Stimulated activated CD8-positive, alpha-beta memory T cell treated with anti-CD3 and anti-CD28 coated beads, Interleukin-7, amount 100 ng/mL, for 48 hours (primary cell): ENCODE measurements at places on chromosomes 2 and 18.

DNA sequence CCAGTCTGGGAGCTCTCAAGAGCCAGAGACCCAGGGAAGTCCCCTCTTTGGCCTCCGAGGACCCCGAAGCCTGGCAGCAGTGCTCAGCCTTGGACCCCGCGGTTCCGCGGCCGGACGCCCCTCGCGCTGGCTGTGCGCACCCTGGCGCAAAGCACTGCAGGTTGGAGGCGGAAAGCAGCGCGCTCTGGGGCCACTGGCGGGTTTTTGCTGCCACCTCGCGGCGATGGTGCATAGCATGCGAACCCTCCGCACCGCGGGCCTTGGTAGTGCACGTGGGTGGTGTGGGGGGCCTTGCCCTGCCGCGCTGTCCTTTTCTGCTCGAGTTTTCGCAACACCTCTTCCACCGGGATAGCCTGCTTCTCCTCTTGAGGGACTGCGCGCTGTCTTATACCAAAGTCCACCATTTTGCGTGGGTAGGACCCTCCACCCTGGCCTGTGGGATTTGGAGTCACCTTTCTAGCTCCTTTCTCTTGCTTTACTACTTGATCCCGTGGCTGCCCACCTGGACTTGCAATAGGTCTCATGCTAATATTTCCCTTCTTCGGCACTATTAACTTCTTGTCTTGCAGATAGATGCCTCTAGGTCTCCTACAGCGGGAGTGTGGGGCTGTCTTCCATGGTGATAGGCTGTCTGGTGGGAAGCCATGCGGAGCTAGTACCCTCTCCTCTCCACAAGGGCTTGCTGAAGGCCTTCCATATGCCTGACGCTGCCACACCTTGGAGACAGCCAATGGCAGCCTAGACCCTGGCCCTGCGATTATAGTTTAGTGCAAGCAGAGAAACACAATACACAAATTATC is 14.3 kb downstream of the SIX3 start:
- DNase-seq = peak; percentile 55

DNA sequence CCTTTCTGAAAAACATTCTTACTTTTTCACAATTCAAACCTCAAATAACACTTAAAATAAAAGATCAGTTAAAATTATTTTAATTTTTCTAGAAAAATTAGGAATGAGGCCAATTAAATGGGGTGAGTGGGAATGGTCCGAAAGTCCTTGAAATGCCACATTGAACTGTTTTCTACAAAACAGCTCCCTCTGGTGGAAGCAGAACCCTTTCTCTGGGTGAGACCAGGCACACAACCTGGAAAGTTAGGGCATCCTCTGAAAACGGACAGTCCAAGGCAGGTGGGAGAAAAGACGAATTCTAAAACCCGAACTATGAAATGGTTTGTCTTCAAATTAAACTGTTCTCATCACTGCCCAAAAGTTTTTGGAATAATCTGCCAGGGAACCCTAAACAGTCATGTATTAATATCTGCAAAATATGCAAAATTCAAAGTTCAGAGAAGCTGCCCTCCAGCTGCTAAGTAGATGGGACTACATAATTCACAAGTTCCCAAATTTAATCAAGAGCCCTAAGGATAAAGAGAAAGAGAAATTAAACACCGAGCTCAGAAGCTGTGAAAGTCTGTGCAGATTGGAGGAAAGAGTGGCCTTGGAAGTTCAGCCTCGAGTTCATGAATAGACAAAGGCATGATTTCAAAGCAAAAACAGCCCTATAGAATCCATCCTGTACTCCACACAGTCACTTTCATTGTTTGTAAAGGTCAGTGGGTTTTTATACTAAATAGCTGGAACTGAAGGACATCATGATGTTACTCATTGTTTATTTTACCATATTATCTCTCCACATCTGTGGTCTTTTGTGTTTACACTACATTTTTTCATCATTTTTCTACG is 108.3 kb downstream of the PIEZO2 start:
- DNase-seq = no peak

- DNase-seq = no peak
These were observed 1386.5 kb downstream of the RPIA start for GRCh38 chr2:90077948-90078347.

GRCh38 chr2:47264143-47264542 is 109.0 kb upstream of the STPG4 start:
- DNase-seq = no peak

GRCh38 chr2:98502556-98503335 is 58.1 kb downstream of the INPP4A start:
- DNase-seq = no peak

DNA sequence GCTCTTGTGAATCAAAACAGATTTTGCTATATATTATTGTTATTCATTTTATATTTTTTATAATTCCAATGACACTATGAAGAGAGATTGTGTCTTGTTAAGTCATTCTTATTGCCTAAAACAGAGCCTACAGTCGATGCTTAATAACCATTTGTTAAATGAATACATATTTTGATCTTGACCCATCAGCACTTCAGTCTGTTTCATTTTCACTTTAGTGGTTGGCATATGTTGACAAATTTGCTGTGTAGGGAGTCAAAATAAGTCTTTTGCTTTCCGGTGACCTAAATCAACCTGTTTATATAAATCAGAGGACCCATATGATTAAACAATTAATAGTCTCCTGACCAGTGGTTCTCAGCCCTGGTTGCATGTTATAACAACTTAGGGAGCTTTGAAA is 97.1 kb downstream of the TXNL1 start:
- DNase-seq = no peak

- no peak for DNase-seq
These were observed 153.5 kb upstream of the SIX2 start for GRCh38 chr2:45162711-45163110.

DNA sequence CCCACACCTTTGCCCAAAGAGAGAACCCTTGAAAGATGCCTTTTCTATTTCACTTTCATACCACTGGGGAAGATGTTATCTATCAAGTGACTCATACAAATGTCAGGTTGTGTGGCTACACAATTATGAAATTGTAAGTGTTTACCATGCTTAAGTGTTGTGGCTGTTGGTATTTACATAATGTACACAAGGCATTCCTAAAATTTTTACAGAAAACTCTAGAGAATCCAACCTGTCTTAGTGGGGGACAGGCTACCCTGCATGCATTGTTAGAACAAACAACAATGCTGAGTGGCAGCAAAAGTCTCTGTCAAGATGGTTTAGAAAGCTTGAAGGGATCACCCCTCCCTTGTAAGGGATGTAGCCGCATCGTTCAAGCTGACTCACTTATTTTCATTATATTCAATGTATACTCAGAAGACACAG is 5.5 kb upstream of the MGAT4A start:
- no peak for DNase-seq

DNA sequence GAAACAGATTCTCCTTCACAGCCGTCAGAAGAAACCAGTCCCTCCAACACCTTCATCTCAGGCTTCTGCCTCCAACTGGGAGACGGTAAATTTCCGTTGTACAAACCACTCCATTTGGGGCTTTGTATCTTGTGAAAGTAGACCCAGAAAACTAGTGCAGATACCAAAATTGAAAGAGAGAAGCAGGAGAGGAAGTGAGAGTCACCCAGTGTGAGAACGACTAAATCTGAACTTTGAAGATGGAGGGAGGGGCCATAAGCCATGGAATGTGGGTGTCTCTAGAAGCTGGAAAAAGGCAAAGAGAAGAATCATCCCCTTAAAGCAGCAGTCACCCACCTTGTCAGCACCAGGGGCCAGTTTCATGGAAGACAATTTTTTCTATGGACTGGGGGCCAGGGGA is 88.3 kb upstream of the LRATD1 start:
- DNase-seq = no peak

DNA sequence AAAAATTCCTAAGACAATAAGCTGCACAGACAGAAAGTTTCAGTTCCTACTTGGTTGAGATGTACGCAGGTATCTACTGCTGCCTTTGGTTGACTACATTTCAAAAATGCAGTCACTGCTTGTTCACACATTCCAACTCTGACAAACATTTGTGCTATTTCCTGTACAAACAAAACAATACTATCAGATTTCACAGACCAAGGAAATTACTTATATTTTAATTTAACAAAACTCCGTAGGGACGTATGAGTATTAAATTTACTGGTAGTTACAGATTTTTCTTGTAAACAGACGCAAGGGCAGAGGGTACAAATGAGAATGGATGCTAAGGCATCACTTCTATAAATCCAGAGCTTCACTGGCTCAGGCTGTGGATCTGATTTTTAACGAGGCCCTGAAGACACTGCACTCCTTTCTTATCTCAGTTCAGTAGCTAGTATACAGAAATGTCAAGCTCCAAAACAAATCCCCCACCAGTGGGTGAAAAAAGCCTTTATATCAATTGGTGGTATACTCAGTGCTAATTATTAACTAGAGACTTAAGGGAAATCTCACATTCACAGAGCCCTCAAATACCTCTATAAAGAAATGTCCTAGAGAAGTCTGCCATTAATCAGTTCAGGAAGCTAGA is 31.7 kb upstream of the TTC32 start:
- no peak for DNase-seq

- DNase-seq = no peak
These were observed 14.5 kb upstream of the DSC3 start for GRCh38 chr18:31057051-31057450.

DNA sequence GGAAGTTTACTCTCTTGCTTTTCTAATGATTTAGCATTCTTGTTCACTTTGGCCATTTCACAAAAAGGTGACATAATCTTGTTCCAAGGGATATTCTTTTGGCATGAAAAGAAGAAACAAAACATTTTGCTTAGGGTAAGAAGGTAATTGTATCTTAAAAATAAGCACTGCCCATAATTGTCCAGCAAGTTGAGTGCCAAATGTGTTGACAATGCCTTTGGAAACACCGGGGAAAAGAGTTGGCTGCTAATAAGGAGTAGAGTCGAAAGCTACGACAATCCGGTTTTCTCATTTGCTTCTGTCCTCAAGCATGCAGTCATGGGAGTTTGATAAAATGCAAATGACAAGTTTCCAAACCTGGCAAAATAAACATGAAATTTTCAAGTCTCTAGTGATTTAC is 27.3 kb downstream of the ITGAV start:
- DNase-seq = no peak

DNA sequence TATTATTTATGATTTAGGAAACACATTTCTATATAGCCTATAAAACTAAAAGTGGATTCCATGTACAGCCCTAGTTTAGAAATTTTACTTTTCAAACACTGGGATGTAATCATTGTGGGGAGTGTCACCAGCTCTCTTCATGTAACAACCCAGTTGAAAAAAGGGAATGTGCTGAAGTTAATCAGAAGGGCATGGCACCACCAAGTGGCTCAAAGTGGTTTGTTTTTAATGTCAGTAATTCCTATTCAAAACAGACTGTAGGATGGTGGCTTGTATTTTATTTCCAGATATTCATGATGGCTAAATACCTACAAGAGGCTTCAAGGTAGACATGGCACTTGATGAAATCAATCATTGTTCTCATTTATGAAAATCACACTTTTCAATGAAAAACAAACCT is 58.1 kb upstream of the TMEM182 start:
- DNase-seq = no peak

- no peak for DNase-seq
These were observed 3.5 kb downstream of the LOXL3 start for GRCh38 chr2:74550231-74550630.

DNA sequence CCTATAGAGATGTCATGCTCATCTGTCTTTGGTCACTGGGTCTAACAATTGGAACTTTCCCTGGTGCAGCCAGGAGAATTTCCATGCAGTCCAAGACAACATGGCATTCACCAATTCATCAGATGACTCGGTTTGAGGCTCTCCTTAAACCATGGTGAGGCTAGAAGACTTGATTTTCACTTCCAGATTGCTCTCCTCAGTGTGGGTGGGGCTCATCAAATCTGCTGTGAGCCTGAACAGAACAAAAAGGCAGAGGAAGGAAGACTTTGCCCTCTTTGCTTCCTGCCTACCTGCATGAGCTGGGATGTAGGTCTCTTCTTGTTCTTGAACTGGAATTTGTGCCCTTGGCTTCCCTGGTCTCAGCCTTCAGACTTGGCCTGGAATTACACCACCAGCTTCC is 203.4 kb upstream of the TRIB2 start:
- DNase-seq = no peak

- no peak for DNase-seq
These were observed 47.5 kb downstream of the ADCY3 start for GRCh38 chr2:24872344-24873115.

DNA sequence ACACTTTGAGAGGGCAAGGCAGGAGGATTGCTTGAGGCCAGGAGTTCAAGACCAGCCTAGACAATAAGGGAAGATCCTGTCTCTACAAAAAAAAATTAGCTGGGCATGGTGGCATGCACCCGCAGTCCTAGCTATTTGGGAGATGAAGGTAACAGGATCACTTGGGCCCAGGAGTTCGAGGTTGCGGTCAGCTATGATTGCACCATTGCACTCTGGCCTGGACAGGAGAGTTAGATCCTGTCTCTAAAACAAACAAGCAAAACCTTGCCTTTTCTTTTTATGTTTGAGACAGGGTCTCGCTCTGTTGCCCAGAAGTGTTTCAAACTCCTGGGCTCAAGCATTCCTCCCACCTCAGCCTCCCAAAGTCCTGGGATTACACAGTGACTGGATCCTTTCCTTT is 14.5 kb upstream of the THADA start:
- DNase-seq = no peak

- DNase-seq = no peak
These were observed 659.5 kb downstream of the TSN start for GRCh38 chr2:122414902-122415301.

- DNase-seq = no peak
These were observed 111.1 kb upstream of the B3GNT2 start for GRCh38 chr2:62084801-62085200.

- no peak for DNase-seq
These were observed 138.7 kb upstream of the L3MBTL4 start for GRCh38 chr18:6553234-6553900.

DNA sequence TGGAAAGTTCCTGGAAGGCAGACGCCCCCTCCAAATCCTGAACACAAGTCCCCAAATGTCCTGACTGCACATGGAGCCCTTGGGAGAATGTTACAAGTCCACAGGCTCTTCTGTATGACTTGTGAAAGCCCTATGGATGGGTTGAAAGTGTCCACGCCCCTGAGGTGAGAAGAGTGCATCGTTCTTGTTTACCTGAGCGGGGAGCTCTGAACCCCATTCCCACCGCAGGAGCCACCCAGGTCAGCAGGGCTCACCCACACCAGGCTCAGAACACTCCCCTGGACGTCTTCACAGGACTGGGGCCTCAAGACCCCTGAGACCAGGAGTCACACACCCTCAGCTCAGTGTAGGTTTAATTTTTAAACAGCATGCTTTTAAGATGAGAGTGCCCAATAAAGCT is 84.2 kb upstream of the TMEM18 start:
- DNase-seq = no peak

DNA sequence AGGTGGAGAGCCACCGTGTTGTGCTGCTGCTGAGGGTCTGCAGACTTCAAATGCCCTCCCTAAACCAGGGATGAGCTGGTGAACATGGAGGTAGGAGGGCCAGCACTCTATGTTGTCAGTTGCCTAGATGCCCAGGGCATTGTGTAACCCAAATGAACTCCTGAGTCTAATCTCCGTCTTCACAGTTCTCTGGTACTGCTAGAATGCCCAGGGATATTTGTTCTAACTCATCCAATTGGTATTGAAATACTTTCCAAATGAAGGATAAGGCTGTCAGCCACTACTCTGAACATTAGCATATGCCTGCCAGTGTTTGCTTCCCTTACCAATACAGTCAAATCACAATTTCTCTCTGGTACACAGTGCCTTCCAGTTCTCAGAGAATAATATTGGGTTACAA is 492.6 kb downstream of the SLC4A3 start:
- DNase-seq = no peak
